Fibroblast of lung (primary cell): ENCODE measurements at places on chromosomes 2 and 18. TPM values are rescaled to one million over a fixed set of nuclear protein-coding genes. Genes with fewer than 3 reads are reported as not detected.

The VPS54 gene
- 25.7 and 29.7 TPM in 2 replicates for total RNA-seq

The CHRNG gene
- not detected in 2 replicates for total RNA-seq

The DLX1 gene
- total RNA-seq = not detected in 2 replicates

The SEPTIN10 gene
- 90.3 and 101 TPM in 2 replicates for total RNA-seq

The SPATA3 gene
- total RNA-seq = not detected in 2 replicates
